ENCODE measurements at places on chromosomes 2 and 18. TPM values are rescaled to one million over a fixed set of nuclear protein-coding genes. Genes with fewer than 3 reads are reported as not detected.

Gene CYRIA
- 37.4 TPM for total RNA-seq

Gene REG1B
- total RNA-seq: not detected

DNA sequence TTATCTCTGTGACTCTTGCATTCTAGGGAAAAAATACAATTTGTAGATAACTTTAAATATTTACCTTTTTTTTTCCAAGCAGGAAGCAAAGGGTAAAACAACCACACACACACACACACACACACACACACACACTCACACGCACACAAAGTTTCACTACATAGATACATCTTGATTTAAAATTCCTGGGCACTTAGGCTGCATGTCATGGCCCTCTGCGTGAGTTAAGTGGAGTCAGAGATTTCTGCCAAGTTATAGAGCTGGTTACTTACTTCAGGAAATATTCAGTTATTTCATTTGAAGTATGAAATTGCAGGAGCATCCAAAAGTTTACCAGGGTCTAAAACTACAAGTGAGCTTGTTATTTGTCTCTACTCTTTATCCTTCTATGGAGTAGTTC lies 612.0 kb downstream of the IRS1 start:
- H3K4me3 ChIP-seq: no peak overlapping the region
- H3K4me1 ChIP-seq: no peaks in the 10 kb centered on the region
- H3K27me3 ChIP-seq: no peaks in the 10 kb centered on the region
- no peak overlapping the region for H3K27ac ChIP-seq
- no peak for DNase-seq

DNA sequence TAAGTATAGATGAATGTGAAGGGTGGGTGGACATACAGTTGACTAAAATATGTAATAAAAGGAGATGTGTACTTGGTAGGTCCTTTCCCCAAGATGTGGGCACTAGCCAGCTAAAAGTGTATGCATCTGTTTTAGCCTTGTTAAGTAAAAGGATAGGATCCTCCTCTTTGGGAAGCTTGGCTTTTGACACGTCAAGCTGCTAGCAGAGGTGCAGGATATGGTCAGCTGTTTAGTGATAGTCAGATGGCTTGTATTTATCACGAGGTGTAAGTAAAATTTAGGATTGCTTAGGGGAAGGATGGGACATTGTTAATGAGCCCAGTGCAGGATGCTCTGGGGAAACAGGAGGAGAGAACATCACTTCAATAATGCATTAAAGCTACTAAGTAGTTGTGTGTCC lies 1.5 kb downstream of the MFSD6 start:
- no peak for DNase-seq
- peak overlapping the region; percentile 97 for H3K27ac ChIP-seq
- peaks cover 20% of the 10 kb centered on the region for H3K4me1 ChIP-seq

Gene GPR75
- 3.8 TPM for total RNA-seq

- no peak overlapping the region for H3K27ac ChIP-seq
- no peaks in the 10 kb centered on the region for H3K4me1 ChIP-seq
- H3K36me3 ChIP-seq: no peaks in the 10 kb centered on the region
- H3K27me3 ChIP-seq: no peaks in the 10 kb centered on the region
These were observed 238.2 kb upstream of the RBMS1 start for GRCh38 chr2:160731856-160732255.

DNA sequence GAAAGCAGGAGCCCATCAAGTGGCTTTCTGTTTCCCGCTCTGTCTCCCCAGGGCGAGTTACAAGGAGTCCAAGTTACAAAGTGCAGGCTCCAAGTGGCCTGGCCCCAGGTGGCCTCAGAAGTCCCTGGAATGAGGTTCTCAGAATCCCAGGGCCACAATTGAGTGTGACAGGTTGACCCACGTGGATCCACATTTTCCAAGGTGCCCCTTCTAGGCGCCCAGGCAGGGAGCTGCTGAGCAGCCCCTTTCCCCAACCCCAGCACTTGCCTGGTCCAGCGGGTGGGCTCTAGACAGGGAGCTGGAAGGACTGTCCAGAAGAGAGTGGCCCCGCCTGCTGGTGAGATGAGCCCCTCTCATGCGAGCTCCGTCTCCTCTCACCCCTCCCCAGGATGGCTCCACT lies 253.4 kb downstream of the CYP26B1 start:
- H3K27me3 ChIP-seq: no peaks in the 10 kb centered on the region
- H3K27ac ChIP-seq: no peak overlapping the region
- H3K4me1 ChIP-seq: no peaks in the 10 kb centered on the region
- H3K4me3 ChIP-seq: no peak overlapping the region
- DNase-seq: no peak

Gene ONECUT2
- total RNA-seq: not detected

DNA sequence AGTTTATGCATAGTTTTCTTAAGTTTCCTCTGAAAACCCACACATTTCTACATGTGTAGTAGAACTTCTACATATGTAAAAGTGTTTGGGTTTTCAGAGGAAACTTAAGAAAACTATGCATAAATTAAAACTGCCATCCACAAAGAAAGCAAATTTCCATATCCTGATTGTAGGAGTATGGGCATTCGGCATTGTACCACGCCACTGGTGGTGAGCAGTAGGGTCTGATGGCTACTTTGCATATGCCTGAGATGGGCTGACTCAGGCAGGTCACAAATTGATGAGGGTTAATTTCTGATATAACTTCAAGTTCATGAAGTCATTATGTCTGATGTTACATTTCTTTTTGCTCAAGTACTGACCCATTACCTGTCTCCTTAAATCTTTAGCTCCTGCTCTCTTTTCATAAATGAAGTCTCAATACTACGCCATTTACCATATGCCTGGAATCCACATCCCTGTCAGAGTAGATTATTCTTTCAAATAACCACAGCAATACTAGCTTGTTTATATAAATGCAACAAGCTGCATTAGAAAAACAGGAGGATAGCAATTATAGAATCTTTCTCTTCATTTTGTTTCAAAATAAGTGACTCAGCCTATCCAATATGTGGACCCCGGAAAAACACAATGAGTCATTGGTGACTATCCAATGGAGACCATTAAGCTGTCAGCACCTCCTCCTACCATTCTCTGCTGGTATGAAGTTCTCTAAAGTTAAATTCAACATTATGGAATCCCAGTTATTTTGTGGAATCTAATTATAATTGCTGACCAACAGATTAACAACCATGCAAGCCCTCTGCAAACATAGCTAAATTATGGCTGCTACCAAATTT lies 355.2 kb upstream of the UBE2E3 start:
- DNase-seq: no peak
- H3K4me1 ChIP-seq: no peaks in the 10 kb centered on the region
- no peaks in the 10 kb centered on the region for H3K36me3 ChIP-seq
- no peaks in the 10 kb centered on the region for H3K27me3 ChIP-seq
- no peak overlapping the region for H3K4me3 ChIP-seq

GRCh38 chr18:55650363-55650870 lies 62.4 kb upstream of the TCF4 start:
- no peak for DNase-seq
- no peaks in the 10 kb centered on the region for H3K36me3 ChIP-seq
- no peaks in the 10 kb centered on the region for H3K27me3 ChIP-seq
- H3K4me3 ChIP-seq: no peak overlapping the region
- H3K4me1 ChIP-seq: no peaks in the 10 kb centered on the region

Gene SPRED2
- 8.3 TPM for total RNA-seq
